ENCODE measurements at places on chromosomes 2 and 18.
A peak's percentile ranks its signal among the peaks of the same experiment; 100 is the strongest.

GRCh38 chr2:112664689-112665088 lies 18.9 kb downstream of the SLC20A1 start:
- DNase-seq, result no peak

- DNase-seq, result no peak
Observed at GRCh38 chr18:73164430-73164829, 296.6 kb upstream of the NETO1 start.

GRCh38 chr2:144261336-144261735 lies 258.6 kb downstream of the ZEB2 start:
- DNase-seq, result no peak

DNA sequence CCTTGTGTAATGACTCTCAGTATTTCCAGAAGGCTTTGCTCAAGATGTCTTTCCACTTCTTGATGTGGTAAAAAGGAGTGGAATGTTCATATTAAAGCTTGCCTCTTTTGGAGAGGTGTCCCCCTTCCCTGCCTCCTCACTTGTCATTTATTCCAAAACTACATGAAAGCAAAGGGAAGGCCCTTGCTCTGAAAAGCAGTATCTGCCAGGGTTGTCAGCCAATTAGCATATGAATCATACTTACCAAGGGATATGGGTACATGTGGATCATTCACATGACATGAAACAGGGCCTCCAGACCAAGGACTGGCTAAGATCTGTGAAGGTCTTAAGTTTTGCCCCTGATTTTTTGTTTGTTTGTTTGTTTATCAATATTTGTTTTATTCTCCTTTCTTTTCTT lies 31.3 kb downstream of the ANXA4 start:
- DNase-seq, result no peak

DNA sequence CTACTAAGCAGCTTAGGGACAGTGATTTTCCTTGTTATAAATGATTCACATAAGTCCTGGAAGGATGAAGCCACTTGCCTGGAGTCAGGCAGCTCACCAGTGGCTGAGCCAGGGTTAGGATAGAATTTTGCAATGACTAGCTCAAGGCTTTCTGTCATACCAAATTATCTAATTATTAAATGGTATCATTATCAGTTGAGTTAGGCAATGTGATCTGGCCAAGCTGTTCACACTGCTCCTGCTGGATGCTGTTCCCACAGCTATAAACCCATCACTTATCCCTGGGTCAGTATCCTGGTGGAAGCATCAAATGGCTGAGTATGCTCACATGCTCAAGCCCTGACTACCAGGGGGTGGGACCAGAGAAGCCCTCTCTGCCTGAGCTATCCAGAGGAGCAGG lies 235.2 kb downstream of the MTX2 start:
- no peak for DNase-seq

DNA sequence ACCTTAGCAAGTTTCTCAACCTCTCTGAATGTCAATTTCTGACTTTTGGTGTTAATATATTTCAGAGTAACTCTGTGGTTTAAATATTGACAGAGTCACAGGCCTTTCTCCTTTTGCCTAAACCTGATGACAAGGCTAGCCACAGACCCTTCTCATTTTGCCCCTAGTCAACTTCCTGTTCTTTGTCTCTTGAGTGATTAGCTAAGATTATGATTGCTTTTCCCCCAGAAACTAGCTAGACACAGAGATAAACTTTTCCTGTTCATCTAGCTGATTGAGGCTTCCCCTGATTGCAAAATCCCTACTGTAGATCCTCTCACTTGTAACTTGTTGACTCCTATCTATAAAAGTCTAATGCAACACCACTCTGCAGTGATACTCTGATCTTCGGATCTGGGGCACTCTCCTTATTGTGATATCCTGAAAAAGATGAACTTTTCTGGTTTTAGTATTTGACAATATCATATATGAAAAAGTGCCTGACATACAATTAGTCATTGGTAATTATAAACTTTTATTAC lies 241.4 kb downstream of the ZNF385B start:
- DNase-seq, result no peak

DNA sequence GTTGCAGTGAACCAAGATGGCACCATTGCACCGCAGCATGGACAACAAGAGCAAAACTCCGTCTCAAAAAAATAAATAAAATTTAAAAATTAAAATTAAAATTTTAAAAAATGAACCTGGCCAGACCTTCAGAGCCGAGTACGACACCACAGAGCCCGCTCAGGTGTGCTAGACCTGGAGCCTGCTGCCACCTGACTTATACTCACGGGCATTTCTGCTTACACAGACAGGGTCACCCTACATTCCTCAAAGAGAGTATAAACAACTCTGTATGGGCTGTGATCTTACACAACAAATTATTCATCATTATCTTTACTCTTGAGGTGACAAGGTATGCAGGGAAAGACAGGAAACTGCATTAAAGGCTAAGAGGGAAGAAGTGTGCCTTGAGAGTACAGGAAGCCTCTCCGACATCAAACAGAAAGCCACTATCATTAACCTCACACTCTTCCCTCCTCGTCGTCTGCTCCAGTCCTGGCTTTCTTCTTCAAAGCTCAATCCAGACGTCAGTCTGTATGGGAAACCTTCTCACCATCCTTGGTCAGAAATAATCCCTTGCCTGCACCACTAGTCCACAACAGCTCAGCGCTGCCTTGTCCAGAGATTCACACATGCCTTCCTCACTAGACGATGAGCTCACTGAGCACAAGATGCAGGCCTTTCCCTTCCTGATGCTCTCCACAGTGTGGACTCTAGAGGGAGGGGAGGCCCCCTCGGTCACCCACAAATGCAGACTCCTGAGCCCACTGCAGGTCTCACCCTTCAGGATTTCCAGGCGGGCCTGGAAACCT lies 56.2 kb downstream of the UXS1 start:
- DNase-seq, result no peak

- peak; percentile 70 for DNase-seq
Observed at GRCh38 chr2:72115110-72116080, 32.3 kb downstream of the CYP26B1 start.

DNA sequence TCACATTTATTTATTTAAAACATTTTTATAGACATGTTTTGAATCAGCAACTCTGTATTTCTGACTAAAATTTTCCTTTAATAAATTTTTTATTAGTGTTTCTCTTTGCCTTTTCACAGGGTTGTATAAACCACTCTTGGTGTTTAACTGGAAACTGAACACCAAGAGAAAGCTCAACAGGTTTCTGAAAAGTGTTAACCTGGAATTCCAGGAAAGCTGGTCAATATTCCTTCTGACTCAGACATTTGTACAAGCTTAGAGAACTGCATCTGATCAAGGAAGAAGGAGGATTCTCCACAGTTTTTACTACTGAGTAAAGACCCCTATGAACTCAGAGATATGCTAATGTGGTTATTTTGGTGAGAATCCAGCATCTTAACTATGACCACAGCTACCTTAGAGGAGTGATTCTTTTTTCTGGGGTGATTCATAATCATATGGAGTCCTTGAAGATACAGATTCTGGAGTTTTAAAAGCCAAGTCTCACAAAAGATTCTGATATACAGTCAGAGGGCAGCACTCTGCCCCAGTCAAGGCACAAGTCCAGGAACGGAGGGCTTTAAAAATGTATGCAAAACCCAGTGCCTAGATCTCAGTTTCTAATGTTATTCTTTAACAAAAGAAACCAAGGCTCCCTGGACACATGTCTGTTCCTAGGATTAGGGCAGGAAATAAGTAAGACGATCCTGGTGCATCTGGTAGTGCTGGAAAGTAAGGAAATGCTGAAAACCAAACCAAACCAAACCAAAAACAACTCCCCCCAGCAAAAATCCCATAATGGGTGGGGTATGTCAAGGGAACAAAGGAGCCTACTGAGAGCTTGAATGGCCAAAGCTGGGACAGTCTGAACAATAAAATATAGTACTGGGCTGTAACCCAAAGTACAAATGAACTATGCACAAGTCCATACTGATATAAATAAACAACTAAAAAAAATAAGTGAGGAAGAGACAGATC lies 85.1 kb upstream of the FZD5 start:
- no peak for DNase-seq

DNA sequence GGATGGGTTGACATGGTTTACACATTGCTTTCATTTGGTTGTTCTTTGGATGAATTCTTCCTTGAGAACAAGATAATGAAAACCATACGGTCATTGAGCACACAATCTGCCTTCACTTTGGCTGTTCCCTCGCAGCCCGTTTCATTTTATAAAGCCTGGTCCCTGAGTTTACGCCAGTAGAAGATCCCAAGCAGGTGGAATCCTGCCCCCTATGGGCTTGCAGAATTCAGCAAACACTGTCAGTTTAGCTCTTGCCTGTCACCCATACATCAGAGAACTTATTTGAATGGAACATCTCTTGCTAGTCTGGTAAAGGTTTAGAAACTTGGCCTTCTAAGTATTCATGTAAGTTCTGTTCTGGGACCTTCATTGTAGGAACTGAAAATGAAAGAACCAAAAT lies 666.4 kb upstream of the ZEB2 start:
- no peak for DNase-seq

All from eye (tissue), 1 donor.